Ovary (tissue), 10 donors: ENCODE measurements at places on chromosomes 13 and 19. TPM values are rescaled to one million over a fixed set of nuclear protein-coding genes. Genes with fewer than 3 reads are reported as not detected.

GRCh38 chr13:40060296-40061007 is 405.0 kb downstream of the COG6 start:
- DNase-seq = peak; percentile 78

- DNase-seq = no peak
Measured at GRCh38 chr13:23859904-23860303, 29.3 kb downstream of the MIPEP start.

GRCh38 chr19:32692727-32693061 is 1.1 kb downstream of the NUDT19 start:
- DNase-seq = no peak

- DNase-seq = peak; percentile 66
Measured at GRCh38 chr19:43465468-43466120, at the start of gene LYPD3. Gene LYPD3, minus strand, starts transcription at chr19:43465608. Its CDS starts 37 bp downstream, at chr19:43465571.

DNA sequence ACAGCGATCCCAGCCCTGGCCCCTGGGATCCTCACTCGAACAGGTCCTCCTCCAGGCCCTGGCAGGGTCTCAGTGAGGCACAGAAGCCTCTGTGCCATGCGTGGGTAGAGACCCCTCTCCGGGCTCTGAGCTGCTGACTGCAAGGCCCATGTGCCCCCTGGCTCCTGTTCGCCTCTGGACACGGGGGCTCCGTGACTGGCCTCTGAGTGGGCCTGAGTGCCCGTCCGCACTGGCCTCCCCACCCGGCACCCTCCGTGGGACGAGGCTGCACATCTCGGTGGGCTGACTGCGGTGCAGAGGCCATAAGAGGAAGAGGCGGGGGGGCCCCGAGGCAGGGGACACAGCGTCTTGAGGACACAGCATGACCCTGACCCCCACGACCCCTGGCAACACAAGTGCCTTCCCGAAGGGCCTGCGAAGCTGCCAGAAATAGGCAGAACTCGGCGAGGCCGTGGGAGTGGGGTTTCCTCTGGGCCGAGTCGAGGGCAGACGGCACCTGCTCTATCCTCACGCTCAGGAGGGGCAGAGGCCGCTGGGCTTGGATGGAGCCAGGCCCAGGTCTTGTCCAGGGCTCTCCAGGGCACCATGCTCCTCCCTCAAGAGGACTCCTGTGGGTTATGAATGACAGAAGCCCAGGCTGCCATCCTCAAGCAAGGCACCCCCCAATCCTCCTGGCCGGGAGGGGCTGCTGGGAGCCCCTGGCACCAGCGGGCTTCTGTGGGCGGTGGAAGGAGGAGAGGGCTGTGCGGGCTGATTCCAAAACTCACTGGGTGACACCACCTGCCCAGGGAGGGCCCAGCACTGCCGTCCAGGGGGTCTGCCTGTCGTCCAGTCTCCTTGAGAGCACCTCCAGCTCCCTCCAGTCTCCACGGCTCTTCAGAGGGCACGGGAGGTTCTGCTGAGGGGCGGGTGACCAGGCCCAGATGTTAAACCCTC is 52.6 kb downstream of the RASA3 start:
- DNase-seq = peak; percentile 27

PSG3 gene
- not detected for total RNA-seq

SMIM17 gene
- 0.83 TPM for total RNA-seq
